Large intestine (tissue), 12 donors: ENCODE measurements at places on chromosomes 2 and 18. TPM values are rescaled to one million over a fixed set of nuclear protein-coding genes. Genes with fewer than 3 reads are reported as not detected.
A peak's percentile ranks its signal among the peaks of the same experiment; 100 is the strongest.

DNA sequence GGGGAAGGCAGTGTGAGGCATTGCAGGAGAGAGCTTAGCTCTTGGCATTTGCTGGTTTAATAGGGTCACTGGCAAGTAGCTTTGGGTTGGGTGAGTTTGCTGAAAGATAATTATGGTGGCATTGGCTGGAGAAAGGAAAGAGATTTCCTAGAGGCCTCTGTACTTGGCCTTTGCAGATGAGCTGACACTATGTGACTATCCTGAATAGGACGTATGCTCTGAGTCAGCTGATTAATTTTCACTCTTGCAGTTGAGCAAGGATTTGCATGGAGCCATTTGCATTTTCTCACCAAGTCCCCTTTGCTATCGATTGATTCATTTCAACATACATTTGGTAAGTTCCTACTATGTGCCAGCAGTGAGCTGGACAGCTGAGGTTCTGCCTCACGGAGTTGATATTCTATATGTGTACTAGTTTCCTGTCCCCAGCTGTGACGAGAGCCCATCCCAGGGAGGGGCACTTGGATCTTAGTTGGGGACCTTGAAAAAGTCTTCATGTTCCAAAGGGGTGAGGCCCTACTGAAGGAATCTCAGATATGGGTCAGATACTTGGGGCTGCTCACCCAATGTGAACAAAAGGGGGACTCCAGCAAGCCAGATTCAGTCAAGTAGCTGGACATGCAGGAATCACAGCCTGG is 245.7 kb downstream of the LOXHD1 start:
- no peaks in the 10 kb centered on the region for H3K27me3 ChIP-seq
- DNase-seq = no peak
- peaks cover 6% of the 10 kb centered on the region for H3K4me1 ChIP-seq

GRCh38 chr18:78399992-78400503 is 579.6 kb upstream of the SALL3 start:
- DNase-seq = no peak
- H3K36me3 ChIP-seq = no peaks in the 10 kb centered on the region
- no peaks in the 10 kb centered on the region for H3K4me1 ChIP-seq
- no peak overlapping the region for H3K27ac ChIP-seq

DNA sequence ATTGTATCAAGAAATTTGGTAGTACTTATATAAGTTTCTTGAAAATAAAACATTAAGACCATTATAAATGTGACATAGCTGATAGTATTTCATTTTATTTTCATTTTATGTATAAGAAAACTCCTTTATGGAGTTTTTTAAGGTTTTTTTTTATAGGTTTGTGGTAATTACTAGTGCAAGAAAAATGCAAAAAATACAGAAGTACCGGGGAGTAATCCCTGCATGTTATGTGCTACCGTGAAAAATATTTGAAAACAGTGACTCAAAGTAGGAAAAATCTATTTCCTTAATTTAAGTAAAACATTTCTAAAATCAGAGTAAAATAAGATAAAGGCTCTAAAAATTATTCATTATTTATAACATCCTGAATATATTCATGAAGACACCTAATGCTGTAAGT is 21.6 kb downstream of the ZSWIM2 start:
- H3K36me3 ChIP-seq = no peaks in the 10 kb centered on the region
- no peak for DNase-seq
- H3K27ac ChIP-seq = no peak overlapping the region
- no peak overlapping the region for H3K4me3 ChIP-seq

- no peaks in the 10 kb centered on the region for H3K27me3 ChIP-seq
- peak; percentile 14 for DNase-seq
- no peak overlapping the region for H3K27ac ChIP-seq
- no peaks in the 10 kb centered on the region for H3K36me3 ChIP-seq
- no peak overlapping the region for H3K4me3 ChIP-seq
- H3K4me1 ChIP-seq = no peaks in the 10 kb centered on the region
Measured at GRCh38 chr2:446303-446874, 158.5 kb upstream of the ALKAL2 start.

GRCh38 chr2:80392441-80392840 is 87.9 kb upstream of the LRRTM1 start:
- no peak overlapping the region for H3K4me3 ChIP-seq
- no peak overlapping the region for H3K27ac ChIP-seq
- no peak for DNase-seq
- H3K4me1 ChIP-seq = no peaks in the 10 kb centered on the region
- no peaks in the 10 kb centered on the region for H3K36me3 ChIP-seq

DNA sequence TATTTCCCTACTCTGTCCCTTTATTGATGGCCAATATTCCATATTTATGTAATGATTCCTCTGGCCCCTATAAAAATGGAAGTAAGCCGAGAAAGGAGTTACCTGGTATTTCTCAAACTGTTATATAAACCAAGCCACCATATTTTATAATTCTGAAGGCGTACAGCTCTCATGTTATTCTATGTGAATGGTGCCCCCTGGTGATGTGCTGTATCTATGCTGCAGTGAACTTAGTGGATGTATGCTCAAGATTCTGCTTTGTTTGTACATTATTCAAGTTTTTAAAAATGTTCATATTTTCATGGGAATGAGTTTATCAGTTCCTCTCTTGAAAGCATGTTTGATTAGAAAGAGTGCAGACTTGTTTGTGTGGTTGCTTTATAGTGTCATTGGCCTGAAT is 194.5 kb upstream of the LRRTM1 start:
- H3K4me3 ChIP-seq = no peak overlapping the region
- no peaks in the 10 kb centered on the region for H3K36me3 ChIP-seq
- H3K27ac ChIP-seq = no peak overlapping the region
- H3K27me3 ChIP-seq = no peaks in the 10 kb centered on the region
- DNase-seq = peak; percentile 11
- no peaks in the 10 kb centered on the region for H3K4me1 ChIP-seq

DNA sequence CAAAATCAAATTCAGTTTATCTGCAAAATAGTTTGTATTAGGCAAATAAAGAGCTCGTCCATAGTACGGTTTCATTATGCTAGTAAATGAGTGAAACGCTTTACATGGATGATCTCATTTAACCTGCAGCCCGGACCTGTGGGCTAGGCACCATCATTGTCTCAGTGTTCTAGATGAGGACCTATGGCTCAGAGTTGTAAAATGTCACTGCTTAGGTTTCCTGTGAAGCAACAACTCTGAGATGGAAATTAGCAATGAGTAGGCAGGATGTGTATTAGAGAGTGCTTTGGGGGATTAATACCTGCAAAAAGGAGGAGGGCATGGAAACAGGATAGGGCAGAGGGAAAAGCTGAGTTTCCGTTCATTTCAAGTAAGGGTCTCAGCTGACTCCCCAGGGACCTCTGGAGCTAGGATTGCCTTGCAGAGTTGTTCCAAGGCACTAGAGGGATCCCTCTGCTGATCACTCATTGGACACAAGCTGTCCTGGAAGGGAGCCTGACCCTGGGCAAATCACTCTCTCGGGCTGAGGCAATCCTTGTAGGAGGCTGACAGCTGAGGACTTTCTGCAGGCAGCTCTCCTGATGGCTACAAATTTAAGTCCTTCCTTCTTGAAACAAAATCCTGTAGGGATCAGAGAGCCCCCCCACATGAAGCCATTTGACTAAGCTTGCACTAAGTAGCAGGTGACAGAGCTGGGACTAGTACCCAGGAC is 58.8 kb upstream of the SIX2 start:
- no peaks in the 10 kb centered on the region for H3K4me1 ChIP-seq
- no peaks in the 10 kb centered on the region for H3K36me3 ChIP-seq
- H3K27me3 ChIP-seq = peaks cover 37% of the 10 kb centered on the region
- no peak for DNase-seq
- H3K4me3 ChIP-seq = no peak overlapping the region

DNA sequence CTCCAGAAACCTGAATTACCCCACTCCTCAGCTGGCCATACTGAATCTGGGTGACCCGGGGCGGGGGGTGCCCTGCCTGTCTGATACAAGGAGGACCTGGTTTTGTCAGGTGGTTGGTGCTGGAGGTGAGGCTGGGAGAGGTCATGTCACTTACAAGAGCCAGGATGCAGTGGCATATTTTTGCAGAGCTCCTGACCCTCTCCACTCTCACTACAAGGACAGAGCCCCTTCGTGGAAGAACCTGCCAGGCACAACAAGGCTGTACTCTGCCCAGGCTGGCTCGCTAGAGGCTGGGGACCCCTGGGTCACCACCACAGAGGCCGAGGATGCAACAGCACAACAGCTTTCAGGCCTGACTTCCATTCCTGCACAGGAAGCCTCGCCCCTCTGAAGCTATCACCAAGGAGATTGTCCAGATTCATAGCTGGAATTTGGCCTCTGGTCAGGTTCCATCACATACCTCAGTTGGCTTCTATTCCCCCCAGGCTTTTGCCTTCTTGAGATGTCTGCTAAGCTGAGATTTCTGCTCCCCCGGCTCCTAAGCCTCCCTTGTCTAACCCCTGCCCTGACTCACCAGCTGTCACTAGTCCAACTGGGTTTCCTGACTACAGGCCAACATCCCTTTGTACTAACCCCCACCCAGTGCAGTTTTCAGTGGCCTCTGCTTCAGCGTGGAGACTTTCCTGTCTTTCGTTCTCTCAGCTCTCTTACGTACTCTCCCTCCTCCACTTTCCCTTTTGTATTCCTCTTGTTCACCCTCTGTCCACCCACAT is 132.5 kb upstream of the EPAS1 start:
- H3K4me3 ChIP-seq = no peak overlapping the region
- no peak for DNase-seq
- peaks cover 20% of the 10 kb centered on the region for H3K4me1 ChIP-seq

DNA sequence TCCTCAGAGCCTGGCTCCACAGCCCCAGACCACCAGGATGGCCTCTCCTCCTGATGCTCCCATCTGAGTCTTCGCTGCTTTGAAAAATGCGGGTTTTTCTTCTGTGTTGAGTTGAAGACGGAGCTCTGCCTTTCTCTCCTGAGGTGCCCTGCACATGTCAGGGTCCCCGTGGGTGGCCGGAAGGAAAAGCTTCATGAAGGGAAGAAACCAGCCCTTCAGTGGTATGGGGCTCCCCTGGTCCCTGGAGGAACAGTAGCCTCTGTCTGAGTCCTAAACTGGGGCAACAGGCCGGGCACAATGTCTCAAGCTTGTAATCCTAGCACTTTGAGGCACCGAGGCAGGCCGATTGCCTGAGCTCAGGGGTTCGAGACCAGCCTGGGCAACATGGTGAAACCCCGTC is 54.7 kb upstream of the CAB39 start:
- H3K36me3 ChIP-seq = no peaks in the 10 kb centered on the region
- H3K27ac ChIP-seq = no peak overlapping the region
- no peak for DNase-seq
- H3K27me3 ChIP-seq = no peaks in the 10 kb centered on the region
- no peak overlapping the region for H3K4me3 ChIP-seq
- no peaks in the 10 kb centered on the region for H3K4me1 ChIP-seq

GRCh38 chr2:237878-238277 is 26.0 kb downstream of the SH3YL1 start:
- no peaks in the 10 kb centered on the region for H3K4me1 ChIP-seq
- H3K27me3 ChIP-seq = no peaks in the 10 kb centered on the region
- no peak overlapping the region for H3K27ac ChIP-seq
- peaks cover 24% of the 10 kb centered on the region for H3K36me3 ChIP-seq
- no peak overlapping the region for H3K4me3 ChIP-seq

- H3K27ac ChIP-seq = no peak overlapping the region
- no peaks in the 10 kb centered on the region for H3K4me1 ChIP-seq
- DNase-seq = no peak
Measured at GRCh38 chr2:23826040-23826439, 100.9 kb downstream of the ATAD2B start.

DNA sequence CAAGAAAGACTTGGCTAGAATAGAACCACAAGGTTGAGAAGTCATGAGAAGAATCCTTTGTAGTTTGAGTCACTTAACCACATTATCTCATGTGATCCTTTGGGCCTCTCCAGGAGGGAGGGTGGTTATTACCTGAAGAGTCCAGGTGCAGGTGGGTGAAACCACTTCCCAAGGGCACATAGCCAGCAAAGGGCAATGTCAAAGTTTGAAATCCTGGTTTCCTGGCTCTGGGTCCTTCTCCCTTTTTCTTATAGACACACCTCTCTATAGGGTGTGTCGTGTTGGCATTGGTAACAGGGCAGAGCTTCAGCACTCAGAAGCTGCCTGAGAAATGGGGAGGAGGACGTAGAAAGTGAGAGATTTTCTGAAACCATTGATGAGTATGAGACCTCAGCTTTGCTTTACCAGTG is 137.9 kb downstream of the MGAT5 start:
- H3K36me3 ChIP-seq = no peaks in the 10 kb centered on the region
- no peak overlapping the region for H3K27ac ChIP-seq
- peak; percentile 51 for DNase-seq
- no peak overlapping the region for H3K4me3 ChIP-seq
- H3K27me3 ChIP-seq = no peaks in the 10 kb centered on the region
- H3K4me1 ChIP-seq = peaks cover 28% of the 10 kb centered on the region

DNA sequence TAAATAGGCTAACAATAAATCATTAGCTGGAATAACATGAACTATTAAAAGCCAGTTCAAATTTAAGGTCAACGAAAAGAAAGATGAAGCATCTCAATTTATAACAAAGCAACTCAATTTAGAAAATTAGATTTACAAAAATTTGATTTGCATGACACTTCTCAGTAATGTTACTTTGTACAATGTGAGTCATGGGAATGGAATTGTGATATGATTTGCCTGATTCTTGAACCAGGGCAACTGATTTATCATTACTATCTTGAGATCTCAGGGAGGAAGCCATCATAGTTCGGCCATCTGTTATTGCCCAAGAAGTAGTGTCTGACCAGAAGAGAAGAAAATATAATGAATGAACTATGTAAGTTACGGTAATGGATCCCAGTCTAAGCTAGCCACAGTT is 193.1 kb downstream of the RIT2 start:
- no peak for DNase-seq
- no peaks in the 10 kb centered on the region for H3K36me3 ChIP-seq
- H3K27me3 ChIP-seq = no peaks in the 10 kb centered on the region
- no peaks in the 10 kb centered on the region for H3K4me1 ChIP-seq

GRCh38 chr18:44370861-44371260 is 309.8 kb upstream of the SETBP1 start:
- H3K36me3 ChIP-seq = no peaks in the 10 kb centered on the region
- H3K4me1 ChIP-seq = no peaks in the 10 kb centered on the region
- no peaks in the 10 kb centered on the region for H3K27me3 ChIP-seq
- DNase-seq = no peak
- no peak overlapping the region for H3K27ac ChIP-seq

L3MBTL4 gene
- polyA plus RNA-seq = 4.0 TPM

SIX3 gene
- not detected for polyA plus RNA-seq

MYO1B gene
- 37.9 TPM for polyA plus RNA-seq

MOCOS gene
- 3.8 TPM for polyA plus RNA-seq

ABCG8 gene
- polyA plus RNA-seq = 24.3 TPM

CAPN10 gene
- 34.9 TPM for polyA plus RNA-seq

LANCL1 gene
- 41.9 TPM for polyA plus RNA-seq

PAPOLG gene
- polyA plus RNA-seq = 12.8 TPM

ZNF521 gene
- polyA plus RNA-seq = 9.3 TPM

LIMS4 gene
- 3.0 TPM for polyA plus RNA-seq

MYO3B gene
- polyA plus RNA-seq = 0.30 TPM

CD207 gene
- 1.9 TPM for polyA plus RNA-seq

EMILIN1 gene
- 49.1 TPM for polyA plus RNA-seq

CAVIN2 gene
- polyA plus RNA-seq = 27.5 TPM
